CD4-positive, CD25-positive, alpha-beta regulatory T cell (primary cell): ENCODE measurements at places on chromosomes 6 and 20.

DNA sequence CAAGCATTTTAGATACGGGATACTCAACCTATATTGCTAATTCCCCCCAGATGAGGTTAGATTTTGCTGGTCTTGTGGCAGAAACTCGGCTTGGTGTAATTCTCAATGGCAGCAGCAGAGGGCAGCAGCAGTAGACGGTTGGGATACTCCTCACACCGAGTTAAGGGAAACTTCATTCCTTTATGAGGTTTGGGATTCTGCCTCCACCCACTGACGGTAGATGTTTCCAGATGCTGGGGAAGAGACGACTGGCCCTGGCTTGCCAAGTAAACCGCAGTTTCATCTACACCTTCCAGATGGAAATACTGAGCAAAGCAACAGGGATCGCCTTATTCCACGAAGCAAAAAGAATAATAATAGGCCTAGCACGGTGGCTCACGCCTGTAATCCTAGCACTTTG lies 8.2 kb upstream of the TBC1D7 start:
- peak; percentile 54 for DNase-seq

- DNase-seq = no peak
Observed at GRCh38 chr6:164247106-164247505, 832.6 kb downstream of the QKI start.

- no peak for DNase-seq
Observed at GRCh38 chr6:44401138-44401537, 13.6 kb downstream of the CDC5L start.

DNA sequence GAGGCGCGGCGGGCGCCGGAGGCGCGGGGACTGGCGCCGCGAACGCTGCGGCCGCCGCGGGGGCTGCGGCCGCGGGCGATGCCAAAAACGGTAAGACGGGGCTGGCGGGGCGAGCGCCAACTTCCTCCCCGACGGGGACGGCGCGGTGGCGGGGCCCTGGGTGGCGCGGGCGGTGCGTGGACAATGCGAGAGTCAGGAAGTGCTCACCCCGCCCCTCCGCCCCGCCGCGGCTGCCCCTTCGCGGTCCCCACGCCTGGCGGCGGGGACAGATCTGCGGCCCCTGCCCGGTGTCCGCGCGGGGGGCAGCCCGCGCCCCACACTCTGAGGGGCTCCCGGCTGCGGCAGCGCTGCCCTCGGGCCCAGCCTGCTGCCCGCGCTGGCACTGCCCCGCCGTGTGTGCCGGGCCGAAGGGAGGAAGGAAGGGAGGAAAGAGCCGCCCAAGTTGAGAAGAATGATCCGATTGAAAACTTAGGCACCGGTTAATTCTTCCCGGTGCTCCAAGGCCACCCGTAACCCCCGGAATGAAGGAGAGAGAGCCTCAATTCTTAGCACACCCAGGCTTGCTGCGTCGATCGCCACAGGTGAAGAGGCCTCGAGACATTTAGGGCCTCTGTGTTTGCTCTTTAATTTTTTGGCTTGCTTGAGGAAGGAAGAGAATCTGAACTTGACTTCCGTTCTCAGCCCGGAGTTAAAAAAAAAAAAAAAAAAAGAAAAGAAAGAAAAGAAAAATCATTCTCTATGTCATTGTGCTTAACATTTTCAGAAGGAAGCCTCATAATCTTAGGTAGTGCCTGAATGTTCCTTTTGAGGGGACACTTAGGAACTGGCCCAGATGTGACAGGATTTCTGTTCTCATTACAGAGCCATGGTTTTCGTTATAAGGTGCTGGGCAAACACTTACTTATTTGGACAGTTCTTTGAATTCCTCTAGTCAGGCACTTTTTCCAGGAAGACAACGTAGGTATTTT lies 982 bp downstream of the HECA start:
- DNase-seq = peak; percentile 77

GRCh38 chr20:46192376-46192944 lies 74.3 kb downstream of the CD40 start:
- DNase-seq = no peak

- DNase-seq = no peak
Observed at GRCh38 chr6:52317211-52317610, 32.7 kb upstream of the MCM3 start.

DNA sequence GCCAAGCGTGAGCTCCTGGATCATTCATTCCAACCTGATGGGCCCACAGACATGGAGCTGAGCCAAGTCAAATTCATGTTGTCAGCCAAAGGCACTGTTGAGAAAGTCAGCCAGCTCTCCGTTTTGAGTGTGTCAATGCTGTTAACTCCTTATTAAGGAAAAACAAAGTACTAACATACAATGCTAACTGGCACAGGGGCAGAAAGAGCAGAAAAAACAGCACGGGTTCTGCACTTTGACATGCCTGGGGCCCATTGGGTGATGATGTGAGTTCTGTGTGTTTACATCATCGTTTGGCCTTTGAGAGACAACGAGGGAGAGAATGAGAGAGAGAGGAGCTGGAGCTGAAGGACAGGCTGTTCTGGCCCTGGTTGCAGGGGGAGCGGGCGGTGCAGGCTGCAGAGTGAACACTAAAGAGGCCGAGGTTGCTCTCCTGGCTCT lies 85.9 kb downstream of the SMOC2 start:
- no peak for DNase-seq

DNA sequence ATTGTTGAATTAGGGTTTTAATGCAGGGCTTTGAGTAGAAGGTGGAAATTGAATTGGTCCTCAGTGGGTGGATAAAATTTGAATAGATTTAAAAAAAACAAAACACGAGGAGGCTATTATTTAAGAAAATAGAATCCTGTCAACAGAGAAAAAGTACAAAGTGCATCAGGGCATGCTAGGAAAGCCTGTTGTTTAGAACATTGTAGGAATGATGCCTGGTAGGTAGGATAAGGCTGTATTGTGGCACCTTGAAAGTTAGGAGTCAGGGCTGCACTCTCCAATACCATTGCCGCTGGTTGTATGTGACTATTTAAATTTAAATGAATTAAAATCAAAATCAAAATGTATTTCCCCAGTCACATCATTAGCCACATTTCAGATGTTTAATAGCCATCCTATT lies 363.9 kb downstream of the UTRN start:
- no peak for DNase-seq

DNA sequence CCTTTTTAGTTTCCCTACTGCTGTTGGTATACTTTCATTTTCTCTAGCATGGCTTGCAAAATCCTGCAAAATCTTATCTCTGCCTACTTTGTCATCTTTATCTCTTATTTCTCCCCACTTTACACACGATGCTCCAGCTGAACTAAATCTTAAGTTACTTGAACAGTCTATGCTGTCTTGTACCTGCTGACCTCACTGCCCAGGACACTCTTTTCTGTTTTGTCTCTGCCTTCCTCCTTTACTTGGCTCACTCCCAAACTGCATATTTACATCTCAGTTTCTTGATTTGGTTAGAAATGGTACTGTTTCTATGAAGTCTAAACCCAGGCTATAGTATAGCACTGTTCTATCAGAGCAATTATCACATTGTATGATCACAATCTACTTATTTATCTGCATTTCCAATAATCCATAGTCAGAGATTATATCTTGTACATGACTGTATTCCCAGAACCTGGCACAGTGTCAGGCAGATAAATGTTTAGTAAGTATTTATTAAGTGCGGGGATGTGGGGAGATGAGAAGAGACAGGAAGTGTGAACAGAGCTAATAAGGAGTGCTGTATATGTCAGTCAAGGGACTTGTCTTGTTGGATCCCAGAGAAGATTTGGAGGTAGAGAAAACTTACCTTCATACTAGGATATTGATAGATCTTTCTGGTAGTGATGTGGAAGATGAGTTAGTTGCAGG lies 57.6 kb downstream of the ADGRG6 start:
- DNase-seq = no peak

- no peak for DNase-seq
Observed at GRCh38 chr6:25550631-25551030, 101.4 kb upstream of the SCGN start.

DNA sequence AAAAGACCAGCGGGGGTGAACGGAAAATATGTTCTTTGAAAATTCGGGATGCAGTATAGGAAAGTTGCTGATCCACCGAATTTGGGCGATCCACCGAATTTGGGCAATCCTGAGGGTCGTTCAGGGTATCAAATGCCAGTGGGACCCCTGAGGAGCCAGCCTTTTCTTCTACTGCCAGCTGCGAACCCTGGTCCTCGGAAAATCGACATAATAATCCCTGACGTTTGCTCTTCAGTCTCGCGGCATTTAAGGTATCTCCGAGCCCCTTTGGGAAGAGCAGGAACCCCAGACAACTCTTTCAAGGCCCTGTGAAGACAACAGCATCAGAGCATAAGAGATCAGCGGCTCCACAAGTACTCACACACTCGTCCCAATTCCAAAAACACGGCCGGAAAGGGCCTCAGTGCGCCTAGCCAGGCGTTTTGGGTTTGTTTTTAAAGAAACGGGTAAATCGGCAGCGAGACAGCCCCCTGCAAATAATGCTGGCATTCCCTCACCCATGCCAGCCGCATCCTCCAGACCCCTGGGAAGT lies 1.0 kb downstream of the SIM1 start:
- DNase-seq = no peak

GRCh38 chr20:46144432-46145025 lies 26.4 kb downstream of the CD40 start:
- no peak for DNase-seq

DNA sequence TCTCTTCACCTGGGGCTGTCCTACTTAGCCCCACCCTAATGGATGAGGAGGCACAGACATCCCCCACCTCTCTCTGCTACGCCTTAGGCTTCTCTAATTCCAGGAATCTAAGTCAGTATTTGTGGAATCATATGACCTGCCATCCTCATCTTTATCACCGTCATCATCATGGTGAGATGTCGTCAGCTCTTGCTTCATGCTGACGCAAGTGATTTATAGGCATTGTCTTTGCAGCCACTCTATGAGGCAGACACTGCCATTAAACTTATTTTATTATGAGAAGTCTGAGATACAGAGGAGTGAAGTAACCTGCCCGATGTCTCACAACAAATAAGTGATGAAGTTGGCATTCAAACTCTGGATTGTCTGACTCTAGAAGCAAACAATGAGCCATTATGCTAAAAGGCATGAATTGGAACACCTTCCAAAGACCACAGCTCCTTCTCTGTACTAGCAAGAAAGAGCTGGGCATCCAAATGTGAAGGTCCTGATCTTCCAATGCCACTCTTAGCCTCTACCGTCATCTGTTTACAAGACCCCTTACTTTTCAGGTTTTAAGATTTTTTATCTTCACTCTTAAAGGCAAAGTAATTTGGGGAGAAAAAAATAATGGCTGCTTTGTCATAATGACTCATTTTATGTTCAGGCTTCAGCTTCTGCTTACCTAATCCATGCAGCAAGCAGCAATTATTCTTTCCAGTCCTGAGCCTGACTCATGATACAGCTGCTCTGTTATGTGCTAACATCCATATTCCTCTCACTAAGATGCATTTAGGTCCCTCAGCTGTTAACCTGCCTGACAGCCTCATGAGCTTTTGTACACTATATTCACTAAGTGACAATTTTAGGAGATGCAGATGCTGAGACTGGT lies 113.7 kb upstream of the BCLAF1 start:
- no peak for DNase-seq

- no peak for DNase-seq
Observed at GRCh38 chr6:16681260-16681873, 79.9 kb downstream of the ATXN1 start.

- no peak for DNase-seq
Observed at GRCh38 chr20:26276554-26277210, 580.0 kb upstream of the ZNF337 start.

DNA sequence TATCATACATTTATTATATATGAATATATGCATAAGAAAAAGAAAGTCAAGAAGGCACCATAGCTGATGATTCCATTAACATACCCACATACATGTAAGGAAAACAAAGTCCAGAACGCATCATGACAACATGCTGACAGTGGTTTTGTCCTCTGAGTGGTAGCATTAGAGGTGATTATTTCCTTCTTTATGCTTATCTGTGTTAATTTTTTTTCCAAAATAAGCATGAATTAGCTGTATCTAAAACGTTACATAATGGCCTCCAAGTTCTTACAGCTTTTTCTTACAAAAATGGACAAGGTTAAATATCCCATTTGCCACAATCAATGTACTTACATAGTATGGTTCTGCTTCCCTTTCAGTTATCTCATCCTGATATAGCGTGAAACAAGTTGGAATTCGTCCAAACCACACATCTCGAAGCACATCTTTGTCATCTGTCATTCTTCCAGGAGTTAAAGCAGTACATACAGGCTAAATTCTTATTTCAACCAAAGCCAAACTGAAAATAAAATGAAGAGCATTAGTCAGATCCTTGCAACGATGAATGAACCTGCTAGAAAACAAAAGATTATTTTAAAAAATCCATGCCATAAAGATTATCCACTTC lies 9.7 kb downstream of the ATG5 start:
- no peak for DNase-seq

GRCh38 chr6:168536196-168536595 lies 95.2 kb downstream of the SMOC2 start:
- DNase-seq = no peak

DNA sequence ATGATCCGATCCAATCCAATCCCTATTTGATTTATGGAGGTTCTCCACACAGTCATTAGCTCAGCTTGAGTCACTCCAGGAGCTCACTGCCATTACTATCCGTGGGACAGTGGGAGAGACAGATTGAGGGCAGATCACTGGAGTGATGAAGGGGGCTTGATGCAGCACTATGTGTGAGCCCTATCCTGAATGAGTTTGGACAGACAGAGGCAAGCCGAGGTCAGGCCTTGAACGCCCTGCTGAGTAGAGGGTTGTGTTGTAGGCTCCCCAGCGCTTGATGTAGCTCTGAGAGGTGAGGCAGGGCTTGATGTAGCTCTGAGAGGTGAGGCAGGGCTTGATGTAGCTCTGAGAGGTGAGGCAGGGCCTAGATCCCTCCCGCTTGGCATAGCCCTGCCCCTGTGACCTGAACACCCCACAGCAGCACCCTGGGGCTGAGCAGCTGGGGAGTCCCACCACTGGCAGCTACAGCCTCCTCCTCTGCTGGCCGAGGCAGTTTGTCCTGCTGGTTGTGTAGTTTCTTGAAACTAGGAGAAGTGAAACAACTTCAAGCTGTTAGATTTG lies 58.7 kb downstream of the ZFAND3 start:
- no peak for DNase-seq

GRCh38 chr20:47440857-47441773 lies 60.6 kb upstream of the NCOA3 start:
- DNase-seq = no peak
